ENCODE measurements at places on chromosomes 16 and 17.

GRCh38 chr16:14175086-14175485, 104.0 kb downstream of the MRTFB start:
- no peak for DNase-seq

GRCh38 chr17:71482625-71483024, 638.2 kb upstream of the SOX9 start:
- DNase-seq: no peak

GRCh38 chr16:89060207-89060794, 33.4 kb upstream of the ACSF3 start:
- no peak for DNase-seq

GRCh38 chr16:67393111-67393787, at the start of gene TPPP3:
TPPP3 (minus strand) TSS chr16:67393498; CDS start chr16:67391111, 2,387 bp downstream.
- peak; percentile 48 for DNase-seq

GRCh38 chr16:668519-669171, 713 bp downstream of the RHOT2 start:
- no peak for DNase-seq

DNA sequence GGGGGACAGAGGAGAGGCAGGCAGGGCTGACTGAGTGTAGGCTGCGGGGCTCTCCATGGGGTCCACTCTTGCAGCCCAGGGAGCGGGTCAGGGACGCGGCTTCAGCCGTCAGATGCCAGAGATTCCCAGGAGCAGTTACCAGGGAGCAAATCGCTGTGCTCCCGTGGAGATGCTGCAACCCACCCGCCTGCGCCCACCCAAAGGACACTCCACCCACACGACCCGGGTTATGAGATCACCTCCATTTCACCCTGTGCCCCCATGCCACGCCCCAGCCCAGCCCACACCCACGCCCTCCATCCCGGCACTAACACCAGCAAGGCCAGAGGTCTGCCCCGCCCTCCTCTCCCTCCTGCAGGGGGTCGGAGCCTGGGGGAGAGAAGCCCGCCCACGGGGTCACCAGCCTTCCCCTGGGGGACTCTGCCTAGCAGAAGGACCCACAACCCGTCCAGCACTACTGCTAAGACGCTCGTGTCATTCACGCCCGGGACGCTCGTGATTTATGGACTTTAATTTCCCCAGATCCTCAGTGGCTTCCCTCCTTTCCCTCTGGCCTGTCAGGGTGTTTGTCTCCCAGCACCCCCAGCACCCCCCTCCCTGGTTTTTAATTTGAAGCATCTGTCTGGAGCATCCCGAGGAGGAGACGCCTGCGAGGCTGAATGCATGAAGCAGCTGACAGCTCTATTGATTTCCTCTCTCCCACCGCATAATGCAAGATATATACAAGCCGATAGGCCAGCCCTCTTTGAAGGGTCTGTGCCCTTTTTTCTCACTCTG, 6.7 kb upstream of the RPL38 start:
- no peak for DNase-seq

DNA sequence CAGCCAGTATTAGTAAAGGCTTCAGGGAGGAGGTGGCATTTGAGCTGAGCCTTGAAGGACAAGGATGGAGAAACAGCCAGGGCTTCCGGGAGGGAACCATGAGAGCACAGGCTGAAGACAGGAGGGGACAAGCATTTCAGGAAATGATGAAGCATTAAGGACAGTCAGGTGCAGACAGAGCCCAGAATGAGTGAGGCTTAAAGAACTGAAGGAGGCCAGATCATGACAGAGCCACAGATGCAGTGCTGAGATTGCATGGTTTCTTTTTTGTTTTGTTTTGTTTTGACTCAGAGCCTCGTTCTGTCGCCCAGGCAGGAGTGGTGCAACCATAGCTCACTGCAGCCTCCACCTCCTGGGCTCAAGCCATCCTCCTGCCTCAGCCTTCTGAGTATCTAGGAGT, 211.5 kb downstream of the SOX9 start:
- no peak for DNase-seq

- no peak for DNase-seq
Measured at GRCh38 chr16:556474-557173, 3.6 kb upstream of the PRR35 start.

DNA sequence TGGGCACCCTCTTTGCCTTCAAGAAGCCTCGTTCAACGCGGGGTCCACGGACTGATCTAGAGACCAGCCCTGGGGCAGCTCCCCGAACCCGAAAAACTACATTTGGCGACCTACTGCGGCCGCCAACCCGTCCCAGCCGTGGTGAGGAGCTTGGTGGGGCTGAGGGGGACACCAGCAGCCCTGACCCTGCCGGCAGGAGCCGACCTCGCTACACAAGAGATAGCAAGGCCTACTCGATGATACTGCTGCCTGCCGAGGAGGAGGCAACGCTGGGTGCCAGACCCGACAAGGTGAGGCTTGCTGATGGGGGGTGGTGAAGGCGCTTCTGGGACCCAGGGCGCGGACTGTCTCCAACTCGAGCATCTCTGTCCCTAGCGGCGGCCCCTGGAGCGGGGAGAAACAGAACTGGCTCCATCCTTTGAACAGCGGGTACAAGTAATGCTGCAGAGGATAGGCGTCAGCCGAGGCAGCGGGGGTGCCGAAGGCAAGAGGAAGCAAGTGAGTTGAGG, 5.6 kb downstream of the ACD start:
- DNase-seq: no peak

- DNase-seq: no peak
Measured at GRCh38 chr16:79543219-79543618, 57.3 kb downstream of the MAF start.

- DNase-seq: no peak
Measured at GRCh38 chr17:61660746-61661485, 69.9 kb upstream of the NACA2 start.

DNA sequence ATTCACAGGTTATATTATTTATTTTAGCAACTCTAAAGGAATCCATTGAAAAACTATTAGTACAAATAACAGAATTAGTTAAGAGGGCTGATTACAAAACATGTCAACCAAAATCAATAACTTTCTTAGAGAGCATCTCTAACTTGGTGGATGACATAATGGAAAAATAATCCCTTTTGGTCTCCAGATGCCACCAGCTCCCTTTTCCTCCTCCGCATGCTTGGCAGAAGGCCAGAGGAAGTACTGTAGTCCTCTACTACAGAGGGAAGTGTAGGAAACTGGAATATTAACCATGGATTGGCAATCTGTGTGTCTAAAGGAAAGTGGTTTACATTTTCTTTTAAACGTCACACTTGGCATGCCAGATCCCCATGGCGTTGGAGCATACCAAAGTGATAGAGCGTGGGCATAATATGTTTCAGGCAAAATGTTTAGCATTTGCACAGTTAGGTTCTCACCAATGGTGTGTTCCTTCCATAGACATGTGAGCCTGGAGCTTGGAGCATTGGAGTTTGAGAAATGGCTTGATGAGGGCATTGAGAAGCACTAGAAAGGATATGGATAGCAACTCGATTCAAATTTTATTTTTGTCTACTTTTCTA, 106.3 kb downstream of the PRKCB start:
- DNase-seq: no peak

DNA sequence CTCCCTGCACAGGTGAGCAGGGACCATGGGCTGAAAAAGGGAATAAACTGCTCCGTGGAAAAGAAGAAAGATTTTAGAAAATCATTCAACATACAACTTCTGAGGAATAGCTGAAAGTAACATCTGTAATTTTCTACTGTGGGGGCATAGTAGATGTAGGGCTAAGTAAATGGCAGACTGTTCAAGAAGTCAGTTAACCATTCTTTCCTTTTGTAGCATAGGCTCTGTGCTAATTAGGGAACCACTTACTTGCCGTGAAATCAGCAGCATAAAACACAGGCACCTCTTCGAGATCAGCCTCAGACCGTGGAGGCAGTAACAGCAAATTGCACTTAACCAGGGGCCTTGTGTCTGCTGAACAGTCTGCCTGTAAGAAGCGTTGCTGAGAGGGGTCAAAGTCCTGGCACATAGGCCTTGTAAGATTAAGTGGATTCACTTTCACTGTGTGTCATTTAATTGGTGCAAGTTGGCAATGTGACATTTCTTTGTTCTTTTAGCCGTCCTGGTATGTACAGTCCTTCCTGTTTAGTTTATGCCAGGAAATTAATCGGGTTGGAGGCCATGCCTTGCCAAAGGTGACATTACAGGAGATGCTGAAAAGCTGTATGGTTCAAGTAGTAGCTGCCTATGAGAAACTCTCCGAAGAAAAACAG, 10.4 kb downstream of the COG1 start:
- DNase-seq: no peak

DNA sequence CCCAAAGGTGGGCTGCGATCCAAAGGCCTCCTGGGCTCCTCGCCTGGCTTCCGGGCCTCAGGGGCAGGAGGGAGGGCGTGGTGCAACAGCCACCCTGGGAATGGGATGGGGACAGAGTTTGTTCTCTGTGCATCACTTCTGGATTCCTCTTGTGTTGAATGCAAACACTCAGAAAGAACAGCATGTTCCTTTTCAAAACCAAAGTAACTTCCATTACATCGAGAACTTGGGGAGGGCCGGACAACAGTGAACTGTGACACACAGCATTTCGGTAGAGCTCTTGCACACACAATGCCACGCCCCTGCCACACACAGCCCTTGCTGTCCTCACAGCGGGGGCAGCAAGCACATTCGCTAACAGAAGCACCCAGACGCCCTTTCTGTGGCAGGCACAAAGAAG, 36.1 kb upstream of the FASN start:
- no peak for DNase-seq

All from NCI-H1048 (cell line).